ENCODE measurements at places on chromosomes 1 and 21.

DNA sequence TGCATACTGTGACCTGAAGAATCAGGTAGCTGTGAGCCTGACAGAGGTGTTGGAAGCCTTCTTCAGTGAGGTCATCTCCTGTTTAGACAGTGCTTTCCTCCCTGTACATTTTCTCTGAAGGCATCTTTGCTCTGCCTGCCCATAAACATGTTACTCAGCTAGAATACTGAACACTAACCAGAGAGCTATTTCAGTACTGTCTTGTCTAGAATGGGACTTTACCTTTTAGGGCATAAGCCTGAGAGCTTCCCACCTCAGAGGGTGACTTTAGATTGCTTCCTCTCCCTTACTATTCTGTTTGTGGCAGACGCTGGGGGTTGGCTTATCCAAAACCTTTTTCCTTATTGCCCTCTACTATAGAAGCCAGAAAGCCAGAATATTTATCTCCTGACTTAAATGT, 23.3 kb upstream of the ZNF326 start:
- no peak for DNase-seq

DNA sequence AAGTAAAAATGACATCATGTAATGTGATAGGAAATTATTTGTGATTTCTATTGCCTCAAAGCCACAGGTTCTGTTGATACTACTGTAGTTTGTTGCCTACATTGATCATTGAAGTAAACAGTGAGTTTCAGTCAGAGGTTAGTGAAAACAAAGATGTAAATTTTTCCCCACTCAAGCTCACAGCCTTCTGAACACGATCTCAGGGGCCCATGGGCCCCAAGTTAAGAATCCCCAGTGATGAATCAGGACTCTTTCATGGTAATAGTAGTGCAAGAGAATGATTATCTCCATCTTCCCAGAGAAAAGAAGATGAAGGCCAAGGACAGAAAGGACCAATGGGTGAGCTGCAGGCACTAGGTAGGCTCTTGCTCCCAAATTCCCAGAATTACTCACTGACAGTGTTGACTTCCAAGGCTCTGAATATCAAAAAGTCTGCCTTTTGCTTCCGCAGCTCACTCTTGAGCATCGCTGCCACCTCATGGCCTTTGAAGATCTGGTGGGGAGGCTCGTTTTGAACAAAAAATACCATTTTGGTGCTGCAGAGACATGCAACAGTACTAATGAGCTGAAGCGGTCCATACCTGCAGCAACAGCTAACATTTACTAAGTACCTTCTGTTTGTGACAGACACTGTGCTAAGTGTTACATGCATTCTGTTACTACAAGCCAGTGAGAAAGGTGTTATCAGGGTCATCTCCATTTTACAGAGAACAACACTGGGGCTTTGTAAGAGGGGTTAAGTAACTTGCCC, 113.3 kb downstream of the KIAA0319L start:
- DNase-seq: no peak

- DNase-seq: no peak
Observed at GRCh38 chr21:38267991-38268863, 11.4 kb downstream of the KCNJ15 start.

DNA sequence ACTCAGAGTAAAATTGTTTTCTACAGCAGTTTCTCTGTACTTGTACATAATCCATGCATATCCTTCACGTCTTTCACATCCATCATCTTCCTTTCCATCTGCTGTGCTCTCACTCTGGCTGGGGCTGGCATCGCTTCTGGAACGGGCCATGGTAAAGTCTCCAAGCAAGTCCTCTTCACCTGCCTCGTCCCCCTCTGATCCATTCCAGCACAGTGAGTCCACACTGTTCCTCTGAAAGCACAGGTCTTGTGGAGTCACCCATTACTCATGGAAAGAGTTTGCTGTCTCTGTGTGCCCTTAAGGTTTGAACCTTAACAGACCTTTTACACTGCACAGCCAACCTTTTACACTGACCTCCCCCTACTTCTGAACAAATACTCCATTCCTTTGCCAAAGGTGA, 313.6 kb downstream of the ASTN1 start:
- no peak for DNase-seq

DNA sequence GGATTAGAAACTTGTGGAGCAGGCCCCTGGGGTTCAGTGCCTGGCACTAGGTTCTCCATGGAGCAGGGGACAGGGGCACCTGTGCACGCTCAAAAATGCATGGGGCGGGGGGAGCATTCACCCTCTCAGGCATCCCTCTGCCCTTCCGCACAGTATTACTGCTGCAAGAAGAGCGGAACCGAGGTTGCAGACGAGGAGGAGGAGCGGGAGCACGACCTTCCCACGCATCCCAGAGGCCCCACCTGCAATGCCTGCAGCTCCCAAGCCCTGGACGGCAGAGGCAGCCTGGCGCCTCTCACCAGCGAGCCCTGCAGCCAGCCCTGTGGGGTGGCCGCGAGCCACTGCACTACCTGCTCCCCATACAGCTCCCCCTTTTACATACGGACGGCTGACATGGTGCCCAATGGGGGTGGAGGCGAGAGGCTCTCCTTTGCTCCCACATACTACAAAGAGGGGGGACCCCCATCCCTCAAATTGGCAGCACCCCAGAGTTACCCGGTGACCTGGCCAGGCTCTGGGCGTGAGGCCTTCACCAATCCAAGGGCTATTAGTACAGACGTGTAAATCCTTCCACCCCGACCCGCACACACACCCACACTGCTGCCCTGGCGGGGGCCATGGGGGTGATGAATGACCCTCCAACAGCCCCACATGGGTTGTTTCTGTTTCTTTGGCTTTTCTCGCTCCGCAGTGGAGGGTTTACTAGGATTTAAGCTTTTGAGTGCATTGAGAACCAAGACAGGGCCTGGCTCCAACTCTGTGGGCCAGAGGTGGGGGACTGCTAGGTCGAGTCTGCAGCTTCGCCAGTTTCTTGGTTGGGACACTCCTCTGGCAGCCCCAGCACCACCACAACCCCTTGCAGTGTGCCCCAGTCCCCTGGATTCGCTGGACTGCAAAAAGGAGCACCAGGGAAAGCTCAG, 63.7 kb downstream of the TOR1AIP2 start:
- DNase-seq: no peak

- no peak for DNase-seq
Observed at GRCh38 chr1:85065550-85065949, 17.2 kb upstream of the MCOLN3 start.

DNA sequence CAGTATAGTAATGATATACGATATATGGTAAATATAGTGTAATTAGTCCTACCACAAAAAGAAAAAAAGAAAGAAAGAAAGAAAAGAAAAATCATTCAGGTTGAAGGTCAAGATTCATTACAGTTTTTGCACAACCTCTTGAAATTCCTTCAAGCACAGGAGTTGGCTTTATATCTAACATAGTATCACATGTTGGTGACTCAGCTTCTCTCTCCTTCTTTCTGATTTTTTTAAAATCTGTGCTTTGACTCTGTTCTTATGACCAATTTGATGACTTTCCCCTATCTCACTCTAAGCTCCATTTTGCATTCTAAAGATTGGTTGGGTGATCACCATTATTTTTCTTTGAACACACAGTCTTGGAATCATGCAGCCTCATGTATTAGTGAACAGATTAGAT, 148.2 kb upstream of the COL11A1 start:
- no peak for DNase-seq

GRCh38 chr1:157085421-157085820, 14.2 kb downstream of the ETV3L start:
- DNase-seq: no peak

GRCh38 chr21:45949928-45950739, 31.4 kb upstream of the COL6A1 start:
- DNase-seq: no peak

DNA sequence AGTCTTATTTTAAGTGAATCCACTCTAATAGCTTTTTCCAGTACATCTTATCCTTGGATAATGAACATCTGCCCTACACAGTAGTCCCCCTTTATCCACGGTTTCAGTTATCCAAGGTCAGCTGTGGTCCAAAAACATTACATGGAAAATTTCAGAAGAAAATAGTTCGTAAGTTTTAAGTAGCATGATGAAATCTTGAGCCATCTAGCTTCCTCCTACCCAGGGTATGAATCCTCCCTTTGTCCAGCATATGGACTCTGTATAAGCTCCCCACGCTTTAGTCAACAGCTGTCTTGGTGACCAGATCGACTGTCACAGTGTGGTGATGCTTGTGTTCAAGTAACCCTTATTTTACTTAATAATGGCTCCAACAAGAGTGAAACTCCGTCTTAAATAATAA, 2.6 kb downstream of the GLRX2 start:
- no peak for DNase-seq

DNA sequence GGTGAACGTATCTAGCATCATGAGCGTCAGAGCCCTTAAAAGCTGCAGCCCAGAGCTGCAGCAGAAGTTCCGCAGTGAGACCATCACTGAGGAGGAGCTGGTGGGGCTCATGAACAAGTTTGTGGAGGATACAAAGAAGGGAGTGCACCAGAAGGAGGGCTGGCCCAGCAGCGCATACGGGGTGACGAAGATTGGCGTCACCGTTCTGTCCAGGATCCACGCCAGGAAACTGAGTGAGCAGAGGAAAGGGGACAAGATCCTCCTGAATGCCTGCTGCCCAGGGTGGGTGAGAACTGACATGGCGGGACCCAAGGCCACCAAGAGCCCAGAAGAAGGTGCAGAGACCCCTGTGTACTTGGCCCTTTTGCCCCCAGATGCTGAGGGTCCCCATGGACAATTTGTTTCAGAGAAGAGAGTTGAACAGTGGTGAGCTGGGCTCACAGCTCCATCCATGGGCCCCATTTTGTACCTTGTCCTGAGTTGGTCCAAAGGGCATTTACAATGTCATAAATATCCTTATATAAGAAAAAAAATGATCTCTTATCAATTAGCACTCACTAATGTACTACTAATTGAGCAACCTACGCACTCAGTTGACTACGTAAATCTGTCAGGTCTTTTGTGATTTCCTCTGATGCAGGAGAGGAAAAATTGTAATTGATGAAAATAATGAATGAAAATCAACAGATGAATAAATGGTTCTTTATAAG, 2.8 kb downstream of the CBR1 start:
- no peak for DNase-seq

DNA sequence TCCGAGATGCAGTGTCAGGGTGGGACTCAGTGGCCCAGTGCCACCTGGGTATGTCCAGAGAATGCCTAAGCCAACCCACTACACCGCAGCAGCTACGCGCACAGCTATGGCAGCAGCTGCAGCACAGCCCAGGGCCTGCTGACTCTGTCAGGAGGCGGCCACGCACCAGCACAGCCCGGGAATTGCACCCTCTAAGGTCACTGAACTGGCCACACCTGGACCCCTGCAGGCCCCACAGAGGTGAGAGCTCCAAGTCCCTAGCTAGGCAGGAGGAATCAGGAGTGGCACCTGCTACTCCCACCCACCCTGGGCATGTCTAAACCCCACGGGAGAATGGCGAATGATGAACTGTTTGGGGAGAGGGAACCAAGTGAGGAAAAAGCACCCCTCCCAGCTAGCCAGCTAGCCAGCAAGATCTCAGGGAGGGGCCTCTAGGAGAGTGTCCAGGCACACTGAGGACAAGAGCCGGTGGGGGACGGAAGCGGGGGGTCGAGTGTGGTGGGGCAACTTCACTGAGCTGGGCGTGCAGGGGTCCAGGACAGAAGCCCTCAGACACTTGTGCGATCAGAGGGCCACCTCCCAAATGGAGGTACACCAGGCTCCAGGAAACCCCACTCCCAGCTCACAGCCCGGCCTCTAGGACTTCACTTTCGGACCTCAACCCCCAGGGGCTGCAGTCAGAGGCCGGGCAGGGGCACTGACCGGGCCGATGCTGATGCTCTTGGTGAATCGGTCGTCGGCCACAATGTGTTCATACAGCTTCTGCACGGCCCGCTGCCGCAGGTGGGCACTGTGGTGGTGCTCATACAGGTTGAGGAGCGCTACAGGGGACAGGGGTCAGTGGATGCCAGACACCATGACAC, 13.9 kb downstream of the LSS start:
- DNase-seq: no peak

GRCh38 chr1:101420406-101420805, 183.6 kb downstream of the S1PR1 start:
- DNase-seq: no peak

DNA sequence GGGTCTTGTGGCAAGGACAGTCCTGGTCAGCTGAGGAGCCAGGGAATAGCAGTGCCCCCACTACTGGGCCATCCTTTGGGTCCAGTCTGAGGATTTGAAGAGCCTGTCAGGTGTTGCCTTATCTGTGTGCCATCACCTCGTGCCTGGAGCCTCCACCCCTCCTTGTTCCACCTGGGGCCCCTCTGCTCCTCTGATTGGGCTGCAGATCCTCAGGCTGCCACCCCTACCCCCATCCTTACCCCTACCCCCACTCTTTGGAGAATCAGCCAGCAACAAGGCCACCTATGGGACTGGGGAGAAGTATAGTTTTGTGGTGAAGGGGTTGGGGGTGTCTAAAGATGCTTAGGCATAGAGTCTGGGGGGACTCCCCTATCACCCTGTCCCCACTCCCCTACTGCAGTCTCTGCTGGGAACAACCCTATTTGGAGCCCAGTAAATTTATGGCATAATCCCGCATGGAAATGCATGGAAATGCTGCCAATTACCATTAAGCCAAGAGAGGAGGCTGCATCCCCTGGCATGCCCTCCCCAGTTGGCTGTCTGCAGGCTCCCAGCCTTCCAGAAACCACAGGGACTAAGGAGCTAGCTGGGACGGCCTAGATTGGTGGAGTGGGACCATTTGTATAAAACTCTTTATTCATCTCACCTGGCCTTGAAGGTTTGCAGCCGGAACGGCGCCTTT, 142.7 kb upstream of the CSF3R start:
- no peak for DNase-seq

DNA sequence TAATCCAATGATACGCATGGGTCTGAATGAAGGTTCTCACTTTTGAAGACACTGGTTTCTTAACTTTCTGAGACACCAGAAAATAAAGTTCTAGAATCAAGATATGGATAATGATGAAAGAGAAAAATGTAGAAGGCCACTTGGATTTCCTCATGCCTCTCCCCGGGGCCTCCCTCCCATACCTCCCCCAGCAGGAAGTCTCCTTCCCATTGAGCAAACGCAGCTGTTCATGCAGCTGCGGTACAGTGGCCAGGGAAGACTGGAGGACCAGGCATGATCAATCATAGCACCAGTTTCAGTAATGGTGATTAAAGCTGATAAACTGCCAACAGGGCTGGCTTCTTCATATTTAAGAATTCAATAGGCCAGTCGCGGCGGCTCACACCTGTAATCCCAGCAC, 10.9 kb upstream of the UBR4 start:
- no peak for DNase-seq

- no peak for DNase-seq
Observed at GRCh38 chr1:167013108-167013929, 24.2 kb downstream of the MAEL start.

DNA sequence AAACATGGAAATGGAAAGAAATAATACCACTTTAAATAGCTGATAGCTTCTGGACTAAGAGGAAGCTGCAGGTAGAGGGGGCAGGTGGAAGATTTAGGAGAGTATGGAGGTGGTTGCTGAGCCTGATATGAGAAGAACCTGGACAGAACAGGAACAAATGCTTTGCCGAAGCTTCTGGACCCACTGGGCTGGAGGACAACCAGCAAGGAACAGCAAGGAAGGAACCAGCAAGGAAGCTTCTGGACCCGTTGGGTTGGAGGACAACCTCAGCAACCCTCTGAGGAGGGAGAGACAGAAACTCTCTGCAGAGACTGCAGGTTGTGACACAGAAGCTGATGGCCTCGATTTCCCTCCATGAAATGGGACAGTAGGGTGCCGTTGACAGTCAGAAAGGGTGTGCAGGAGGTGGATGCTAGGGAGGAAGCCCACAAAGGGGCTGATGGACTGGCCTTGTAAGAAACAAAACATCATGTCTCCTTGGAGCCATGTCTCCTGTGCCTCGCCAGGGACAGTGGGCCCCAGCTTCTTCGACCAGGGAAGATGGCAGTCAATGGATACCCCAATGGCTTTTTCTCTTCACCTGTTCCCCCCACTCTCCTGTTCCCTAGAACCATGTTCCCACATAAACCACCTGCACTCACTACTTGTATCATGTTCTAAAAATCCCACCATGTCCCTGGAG, 8.3 kb upstream of the WNT3A start:
- DNase-seq: no peak

Measured in activated CD8-positive, alpha-beta memory T cell treated with anti-CD3 and anti-CD28 coated beads for 1 hour (primary cell).